ENCODE measurements at places on chromosomes 2 and 18.
A peak's percentile ranks its signal among the peaks of the same experiment; 100 is the strongest.

GRCh38 chr18:35127201-35127600 lies 86.0 kb downstream of the MAPRE2 start:
- no peak for DNase-seq

DNA sequence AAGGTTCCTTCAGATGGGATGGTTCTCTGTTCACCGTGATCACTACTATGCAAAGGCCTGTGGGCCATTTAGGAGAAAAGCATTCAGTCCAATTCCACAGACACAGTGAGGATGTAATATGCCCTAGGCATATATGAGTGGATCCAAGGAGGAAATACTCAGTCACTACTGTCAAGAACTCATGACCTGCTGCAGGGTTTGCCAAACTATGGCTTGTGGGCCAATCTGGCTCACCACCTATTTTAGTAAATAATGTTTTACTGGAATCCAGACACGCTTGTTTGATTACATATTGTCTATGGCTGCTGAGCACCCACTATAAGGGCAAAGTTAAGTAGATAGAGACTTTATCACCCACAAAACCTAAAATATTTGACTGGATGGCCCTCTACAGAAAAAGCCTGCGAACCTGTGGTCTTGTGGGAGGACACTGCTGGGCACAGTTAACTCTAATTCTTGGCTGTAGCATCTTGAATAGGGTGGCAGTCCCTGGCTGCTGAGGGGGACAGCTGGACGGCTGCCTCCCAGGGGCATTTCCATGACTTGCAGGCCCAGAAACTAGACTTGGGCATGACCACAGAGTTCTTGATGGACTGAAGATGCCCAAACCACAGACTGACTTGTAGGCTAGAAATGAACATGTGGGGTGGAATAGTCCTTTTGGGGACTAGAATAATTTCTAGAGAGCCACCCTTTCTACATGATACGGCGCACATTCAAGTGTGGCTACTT lies 20.6 kb upstream of the LTBP1 start:
- no peak for DNase-seq

- DNase-seq: no peak
Measured at GRCh38 chr2:5538772-5539171, 153.4 kb upstream of the SOX11 start.

DNA sequence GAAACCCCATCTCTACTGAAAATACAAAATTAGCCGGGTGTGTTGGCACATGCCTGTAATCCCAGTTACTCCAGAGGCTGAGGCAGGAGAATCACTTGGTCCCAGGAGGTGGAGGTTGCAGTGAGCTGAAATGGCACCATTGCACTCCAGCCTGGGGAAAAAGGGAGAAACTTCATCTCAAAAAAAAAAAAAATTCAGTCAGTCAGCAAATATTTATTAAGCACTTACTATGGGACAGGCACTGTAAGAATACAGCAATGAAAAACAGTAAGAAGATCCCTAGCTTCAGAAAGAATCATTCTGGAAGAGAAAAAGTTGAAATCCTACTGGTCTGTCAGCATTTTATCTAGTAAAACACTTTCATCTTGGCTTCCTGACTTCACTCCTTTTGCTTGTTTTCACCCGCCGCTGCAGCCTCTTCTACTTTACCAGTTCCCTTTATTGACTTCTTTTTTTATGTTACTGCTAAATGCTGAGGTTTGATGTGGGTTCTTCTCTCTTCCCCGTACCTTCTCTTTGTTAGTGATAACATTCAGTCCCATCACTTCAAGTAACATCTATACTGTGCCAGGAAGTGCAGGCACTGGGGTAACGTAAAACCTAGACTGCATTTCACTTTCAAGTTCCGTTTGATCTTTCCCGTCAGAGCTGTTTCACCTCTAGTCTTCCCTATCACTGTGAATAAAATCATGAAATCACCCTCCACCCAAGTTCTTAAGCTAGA lies 10.8 kb upstream of the TAF4B start:
- peak; percentile 15 for DNase-seq

GRCh38 chr2:149160701-149161217 lies 122.3 kb downstream of the LYPD6B start:
- no peak for DNase-seq

GRCh38 chr2:216039918-216040317 lies 26.6 kb upstream of the MREG start:
- DNase-seq: no peak

DNA sequence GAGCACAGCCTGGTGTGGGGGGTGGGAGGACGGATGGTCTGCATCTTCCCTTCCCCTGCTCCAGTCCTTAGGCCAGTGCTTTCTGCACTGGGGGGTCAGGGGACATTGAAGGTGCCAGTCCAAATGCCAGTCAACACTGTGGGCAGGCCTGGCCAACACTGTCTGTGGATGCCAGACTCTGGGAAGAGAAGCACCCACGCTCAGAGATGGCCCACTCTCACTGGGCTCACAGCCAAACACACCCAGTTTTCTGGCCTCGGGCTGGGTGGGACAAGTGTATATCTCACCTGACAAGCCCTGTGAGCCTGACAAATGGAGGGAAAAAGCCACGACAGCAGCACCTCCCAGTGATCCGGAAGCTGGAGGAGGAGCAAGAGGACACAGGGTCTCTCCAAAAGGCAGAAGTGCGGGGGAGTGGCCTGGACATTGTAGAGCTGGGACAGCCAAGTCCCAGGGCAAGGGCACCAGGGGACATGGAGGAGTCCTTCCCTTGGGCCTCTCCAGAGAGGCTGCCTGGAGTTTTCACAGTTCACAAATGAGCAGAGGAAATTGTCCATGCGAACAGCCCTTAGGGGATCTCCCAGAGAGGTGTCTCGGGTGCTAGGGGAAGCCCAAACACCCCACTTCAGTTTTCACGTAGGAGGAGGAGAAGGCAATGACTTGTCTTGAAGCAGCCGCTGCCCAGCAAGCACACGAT lies 79.3 kb downstream of the SDC1 start:
- no peak for DNase-seq

- DNase-seq: peak; percentile 26
Measured at GRCh38 chr2:73998451-73998850, 13.7 kb downstream of the TET3 start.

- peak; percentile 18 for DNase-seq
Measured at GRCh38 chr2:174682578-174683391, 81.5 kb downstream of the CHRNA1 start.

- no peak for DNase-seq
Measured at GRCh38 chr2:25821225-25822056, 56.8 kb downstream of the ASXL2 start.

- no peak for DNase-seq
Measured at GRCh38 chr2:38185012-38185491, 109.1 kb upstream of the CYP1B1 start.

- DNase-seq: no peak
Measured at GRCh38 chr18:6327895-6328620, 86.7 kb downstream of the L3MBTL4 start.

GRCh38 chr2:54624591-54625071 lies 98.8 kb upstream of the EML6 start:
- DNase-seq: no peak

- DNase-seq: no peak
Measured at GRCh38 chr2:48829569-48829968, 74.0 kb upstream of the LHCGR start.

DNA sequence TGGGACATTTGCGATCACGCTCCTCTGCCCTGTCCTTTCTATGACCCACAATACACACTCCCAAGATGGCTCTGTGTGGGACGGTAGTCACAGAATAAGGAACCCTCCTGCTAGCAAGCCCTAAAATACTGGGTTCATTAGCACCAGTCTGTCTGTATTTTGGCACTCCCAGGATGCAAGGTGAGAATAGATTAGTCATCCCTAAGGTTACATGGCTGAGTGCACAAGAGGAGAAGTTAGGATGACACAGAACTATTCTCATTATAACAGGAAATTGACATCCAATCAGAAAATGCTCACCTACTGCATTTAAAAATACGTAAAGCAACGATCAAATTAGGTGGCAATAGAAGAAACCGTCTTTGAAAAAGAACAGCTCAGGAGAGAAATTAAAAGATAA lies 590.2 kb downstream of the EPHA4 start:
- no peak for DNase-seq

GRCh38 chr2:157843081-157843480 lies 33.0 kb downstream of the ACVR1 start:
- no peak for DNase-seq

- DNase-seq: no peak
Measured at GRCh38 chr18:79888016-79888415, 63.4 kb downstream of the SLC66A2 start.

DNA sequence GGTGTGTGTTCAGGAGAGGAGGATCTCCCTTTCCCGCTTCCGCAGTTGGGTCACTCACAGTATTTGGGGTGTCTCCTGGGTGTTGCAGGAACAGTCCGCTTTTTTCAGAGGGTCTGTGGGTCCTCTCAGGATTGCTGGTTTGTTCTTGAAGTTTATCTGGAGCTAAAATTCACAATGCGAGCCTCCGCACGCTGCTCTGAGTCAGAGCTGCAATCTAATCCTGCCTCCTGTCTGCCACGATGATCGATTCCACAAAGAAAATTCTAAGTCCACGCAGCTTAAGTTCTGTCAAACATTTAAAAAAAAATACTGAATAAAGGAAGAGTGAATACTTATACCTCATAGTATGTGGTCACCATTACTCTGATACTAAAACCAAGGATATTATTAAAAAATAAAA lies 76.5 kb downstream of the RAD51AP2 start:
- DNase-seq: no peak

DNA sequence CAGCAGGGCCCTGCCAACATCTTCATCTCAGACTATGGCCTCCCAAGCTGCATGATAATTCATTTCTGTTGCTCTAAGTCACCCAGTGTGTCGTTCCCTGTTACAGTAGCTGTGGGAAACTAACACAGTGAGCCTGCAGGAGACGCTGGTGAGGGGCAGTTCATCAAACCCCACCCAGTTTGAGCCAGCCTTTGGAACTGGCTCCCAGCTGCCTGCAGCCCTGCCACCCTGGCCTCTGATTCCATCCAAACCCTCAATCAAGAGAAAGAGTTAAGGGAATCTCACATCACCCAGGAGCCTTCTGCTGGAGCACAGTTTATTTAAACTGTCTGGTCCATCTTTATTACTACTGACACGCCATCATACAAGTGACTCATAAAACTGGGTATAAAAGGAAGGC lies 64.9 kb upstream of the ZCCHC2 start:
- DNase-seq: no peak

- DNase-seq: no peak
Measured at GRCh38 chr2:16817305-16818202, 151.9 kb upstream of the CYRIA start.

- DNase-seq: no peak
Measured at GRCh38 chr18:77960791-77961410, 711.3 kb downstream of the GALR1 start.

DNA sequence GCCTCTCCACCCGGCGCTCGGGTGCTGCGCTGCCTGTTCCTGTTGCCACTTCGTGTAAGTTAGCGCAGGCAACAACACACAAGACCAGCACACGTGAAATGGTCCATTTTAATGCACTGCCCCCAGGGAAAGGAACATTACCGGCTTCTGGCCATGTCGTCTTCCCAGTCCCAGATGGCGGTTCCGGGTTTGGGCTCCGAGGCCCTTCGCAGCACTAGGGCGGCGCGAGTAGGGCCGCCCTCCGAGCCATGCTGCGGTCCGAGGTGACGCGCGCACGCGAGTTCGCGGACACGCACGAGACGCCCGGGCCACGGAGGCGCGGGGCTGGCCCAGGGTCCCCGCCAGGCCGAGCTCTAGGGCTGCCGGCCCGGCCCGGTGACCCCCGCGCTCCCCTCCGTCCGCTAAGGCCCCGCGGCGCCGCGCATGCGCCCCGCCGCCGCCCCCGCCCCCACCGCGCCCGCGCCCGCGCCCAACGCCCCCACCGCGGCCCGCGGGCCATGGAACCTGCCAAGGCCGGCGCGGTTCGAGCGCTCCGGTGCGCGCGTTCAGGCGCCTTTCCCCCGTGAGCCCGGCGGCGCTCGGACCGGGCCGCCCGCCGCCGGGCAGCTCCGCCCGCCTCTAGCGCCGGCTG lies 367 bp upstream of the ZNF236 start:
- peak; percentile 44 for DNase-seq

GRCh38 chr2:183495589-183496267 lies 371.5 kb downstream of the NUP35 start:
- DNase-seq: no peak

DNA sequence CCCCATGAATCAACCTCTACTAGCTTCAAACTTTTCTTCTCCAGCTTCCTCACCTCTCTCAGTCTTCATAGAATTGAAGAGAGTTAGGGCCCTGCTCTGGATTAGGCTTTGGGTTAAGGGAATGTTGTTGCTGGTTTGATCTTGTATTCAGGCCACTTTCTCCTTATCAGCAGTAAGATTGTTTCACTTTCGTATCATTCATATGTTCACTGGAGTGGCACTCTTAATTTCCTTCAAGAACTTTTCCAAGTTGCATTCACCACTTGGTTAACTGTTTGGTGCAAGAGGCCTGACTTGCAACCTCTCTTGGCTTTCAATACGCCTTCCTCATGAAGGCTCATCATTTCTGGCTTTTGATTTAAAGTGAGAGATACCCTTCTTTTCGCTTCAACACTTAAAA lies 22.8 kb downstream of the OXER1 start:
- no peak for DNase-seq

DNA sequence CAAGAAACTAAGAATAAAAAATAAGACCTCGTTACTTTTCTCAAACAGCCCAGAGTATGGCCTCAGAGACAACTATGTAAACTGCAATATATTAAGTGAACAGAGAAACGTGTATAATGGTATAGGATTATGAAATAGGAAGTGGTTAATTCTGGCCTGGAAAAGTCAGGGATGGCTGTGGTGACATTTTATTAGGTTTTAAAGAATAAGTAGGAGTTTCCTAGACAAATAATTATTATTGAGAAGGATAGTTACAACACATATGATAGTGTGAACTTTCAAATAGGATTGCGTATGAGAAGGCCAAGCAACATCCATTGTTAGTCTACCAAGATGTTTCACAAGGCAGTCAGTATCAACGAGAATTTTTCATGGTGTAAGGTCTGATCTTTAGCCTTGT lies 244.1 kb downstream of the LPIN1 start:
- DNase-seq: no peak

DNA sequence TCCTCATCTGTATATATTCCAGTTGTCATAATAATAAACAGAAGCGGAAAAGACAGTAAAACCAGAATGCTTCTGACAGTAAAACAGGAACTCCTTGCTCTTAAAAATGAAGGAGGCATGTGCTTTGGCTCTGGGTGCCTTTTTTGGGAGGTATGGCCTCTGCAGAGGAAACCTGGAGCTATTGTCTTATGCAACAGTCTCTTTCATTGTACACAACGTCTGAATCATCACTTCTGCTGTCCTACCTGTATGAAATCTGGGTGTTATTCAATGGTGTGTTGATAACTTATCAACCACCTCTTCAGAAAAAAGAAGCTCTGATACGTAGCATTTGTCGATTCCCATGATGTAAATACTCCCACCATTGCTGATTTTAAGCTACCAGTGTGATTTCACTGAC lies 64.8 kb downstream of the CDCA7 start:
- DNase-seq: no peak

DNA sequence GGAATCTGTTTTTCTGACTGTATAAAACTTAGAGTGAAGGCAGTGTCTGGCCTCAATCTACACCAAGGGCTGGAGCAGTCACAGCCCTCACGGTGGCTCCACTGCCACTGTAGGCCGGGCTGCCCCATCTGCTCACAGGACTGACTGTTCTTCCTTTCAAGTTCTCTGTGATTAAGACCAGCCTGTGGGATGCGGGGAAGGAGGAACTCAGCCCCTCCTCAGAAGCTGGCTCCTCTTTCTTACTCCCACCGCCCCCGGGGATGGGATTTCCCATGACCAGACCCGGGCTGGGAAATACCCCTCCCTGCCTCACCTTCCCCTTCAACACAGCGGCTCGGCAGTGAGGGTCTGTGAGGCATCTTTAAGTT lies 106.0 kb downstream of the COPS8 start:
- no peak for DNase-seq

GRCh38 chr18:36488131-36488530 lies 190.6 kb downstream of the FHOD3 start:
- DNase-seq: no peak
